B cell (primary cell): ENCODE measurements at places on chromosomes 2 and 18. TPM values are rescaled to one million over a fixed set of nuclear protein-coding genes. Genes with fewer than 3 reads are reported as not detected.

The FOXI3 gene
- not detected in 2 replicates for total RNA-seq

The ALLC gene
- not detected in 2 replicates for total RNA-seq

The ZSWIM2 gene
- not detected in 2 replicates for total RNA-seq

The ALK gene
- total RNA-seq, result not detected in 2 replicates

The THAP4 gene
- 26.5 and 29.9 TPM in 2 replicates for total RNA-seq

The TIMM21 gene
- total RNA-seq, result 24.3 and 25.0 TPM in 2 replicates

The AQP12A gene
- total RNA-seq, result not detected in 2 replicates

The MC2R gene
- total RNA-seq, result not detected in 2 replicates

The MZT2A gene
- total RNA-seq, result 72.6 and 76.1 TPM in 2 replicates

The EHD3 gene
- 60.4 and 60.5 TPM in 2 replicates for total RNA-seq

The AMMECR1L gene
- total RNA-seq, result 15.2 and 15.8 TPM in 2 replicates

The RETREG2 gene
- 86.3 and 102 TPM in 2 replicates for total RNA-seq

The DYNAP gene
- not detected in 2 replicates for total RNA-seq
